Effector memory CD4-positive, alpha-beta T cell (primary cell): ENCODE measurements at places on chromosomes 12 and 14.

GRCh38 chr14:43901911-43902673, 605.0 kb downstream of the FSCB start:
- H3K4me1 ChIP-seq = no peaks in the 10 kb centered on the region
- no peak overlapping the region for H3K4me3 ChIP-seq
- H3K27ac ChIP-seq = no peak overlapping the region
- H3K36me3 ChIP-seq = no peaks in the 10 kb centered on the region

DNA sequence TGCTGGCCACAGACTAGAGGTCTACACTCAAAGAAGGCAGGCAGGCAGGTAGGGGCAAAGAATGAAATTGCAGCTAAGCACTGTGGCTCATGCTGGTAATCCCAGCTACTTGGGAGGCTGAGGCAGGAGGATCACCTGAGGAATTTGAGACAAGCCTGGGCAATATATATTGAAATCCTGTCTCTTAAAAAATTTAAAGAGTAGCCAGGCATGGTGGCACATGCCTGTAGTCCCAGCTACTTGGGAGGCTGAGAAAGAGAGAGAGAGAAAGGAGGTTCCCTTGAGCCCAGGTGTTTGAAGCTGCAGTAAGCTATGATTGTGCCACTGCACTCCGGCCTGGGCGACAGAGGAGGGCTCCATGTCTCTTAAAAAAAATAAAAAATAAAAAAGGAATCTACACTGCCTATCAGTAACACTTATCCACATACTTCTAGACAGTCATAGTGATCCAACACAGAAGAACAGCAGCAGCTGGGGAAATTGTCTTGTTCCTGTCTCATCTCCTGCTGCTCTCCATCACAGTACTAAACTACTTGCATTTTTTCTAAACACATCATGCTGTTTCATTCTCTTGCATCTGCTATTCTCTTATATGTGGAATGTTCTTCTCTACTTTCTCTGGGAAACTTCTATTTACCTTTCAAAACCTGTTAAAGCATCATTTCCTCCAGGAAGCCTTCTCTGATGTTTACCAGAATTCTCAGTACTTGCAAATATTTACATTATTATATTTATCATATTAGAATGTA, 57.2 kb downstream of the ATF7 start:
- H3K27ac ChIP-seq = no peak overlapping the region
- no peaks in the 10 kb centered on the region for H3K36me3 ChIP-seq
- H3K27me3 ChIP-seq = no peaks in the 10 kb centered on the region
- peaks cover 6% of the 10 kb centered on the region for H3K4me1 ChIP-seq
- DNase-seq = no peak

DNA sequence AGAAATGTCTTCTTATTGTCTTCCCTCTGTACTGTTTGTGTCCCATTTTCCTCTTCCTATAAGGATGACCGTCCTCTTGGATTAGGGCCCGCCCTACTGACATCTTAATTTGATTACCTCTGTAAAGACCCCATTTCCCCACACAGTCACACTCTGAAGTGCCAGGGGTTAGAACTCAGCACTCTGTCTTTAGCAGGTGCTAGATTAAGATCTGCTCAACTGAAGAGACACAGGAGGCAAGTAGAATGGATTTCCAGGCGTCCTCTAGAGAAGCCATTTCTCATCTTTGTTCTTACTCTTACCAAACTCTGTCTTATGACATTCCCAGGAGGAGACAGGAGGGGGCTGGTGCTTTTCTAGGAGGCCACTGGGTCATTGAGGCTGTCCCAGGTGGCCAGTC, 50.8 kb downstream of the VCPKMT start:
- H3K4me3 ChIP-seq = no peak overlapping the region

DNA sequence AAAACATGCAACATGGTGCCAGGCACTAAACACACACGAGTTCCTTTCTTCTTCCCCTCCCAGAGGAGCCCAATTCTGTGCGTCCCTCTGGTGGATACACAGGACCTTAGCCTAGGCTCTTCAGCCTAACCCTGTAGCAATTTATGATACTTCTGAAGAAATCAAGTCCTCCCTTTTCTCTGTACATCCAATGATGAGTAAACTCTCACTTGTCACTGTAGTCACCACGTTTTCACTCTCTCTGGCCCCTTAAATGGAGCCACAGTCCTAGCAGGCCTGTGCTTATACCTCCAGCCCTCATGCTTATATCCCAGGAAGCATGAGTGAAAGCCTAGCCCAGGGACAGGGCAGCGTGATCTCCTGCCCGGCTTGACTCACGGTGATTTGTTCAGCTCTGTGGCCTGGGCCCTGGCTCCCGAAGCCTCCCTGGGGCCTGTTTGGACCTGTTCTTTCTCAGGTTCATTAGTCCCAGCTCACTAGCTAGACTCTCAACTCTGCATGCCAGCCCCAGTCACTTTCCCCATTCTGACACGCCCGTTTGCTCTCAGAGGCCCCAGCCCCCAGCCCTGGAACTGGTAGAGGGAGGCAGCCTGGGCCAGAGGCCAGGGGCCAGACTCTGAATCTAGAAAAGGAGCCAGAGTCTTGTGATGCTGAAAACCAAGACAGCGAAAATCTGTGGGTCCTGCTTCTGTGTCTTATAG, 24.1 kb upstream of the PLEKHG3 start:
- H3K27me3 ChIP-seq = no peaks in the 10 kb centered on the region
- no peak overlapping the region for H3K27ac ChIP-seq

DNA sequence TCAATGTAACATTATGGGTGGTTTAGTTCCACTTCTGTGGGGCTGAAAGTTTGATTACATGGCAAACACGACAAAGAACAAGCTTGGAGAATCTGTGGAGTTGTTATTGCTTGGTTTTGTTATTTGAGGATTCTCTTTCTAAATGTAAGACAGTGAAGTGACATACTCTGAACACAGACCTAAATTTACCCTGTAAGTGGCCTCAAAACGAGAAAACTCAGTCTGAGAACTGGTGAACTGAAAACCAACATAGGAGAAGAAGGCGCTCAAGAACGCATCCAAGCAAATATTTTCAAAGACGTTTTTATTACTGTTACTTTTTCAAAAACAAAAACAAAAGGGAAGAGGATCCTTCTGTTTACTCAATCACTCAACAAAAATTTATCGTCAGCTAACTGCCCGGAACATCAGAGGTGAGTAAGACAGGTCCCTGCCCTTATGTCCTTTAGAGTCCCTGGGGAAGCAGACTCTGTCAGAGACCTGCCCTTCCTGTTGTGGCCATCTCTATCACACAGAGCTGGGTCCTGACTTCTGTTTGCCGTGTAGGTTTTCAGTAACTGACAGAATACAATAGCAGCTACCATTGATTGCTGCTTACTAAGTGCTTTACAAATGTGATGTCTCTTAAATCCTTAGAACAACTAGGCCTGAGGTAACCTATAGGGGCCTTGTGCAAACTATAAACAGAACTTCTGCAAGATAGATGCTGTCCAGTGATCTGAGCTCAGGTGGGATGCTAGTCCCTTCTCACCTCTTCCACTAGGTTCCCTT, 79.3 kb upstream of the C12orf71 start:
- no peaks in the 10 kb centered on the region for H3K4me1 ChIP-seq
- H3K4me3 ChIP-seq = no peak overlapping the region
- H3K27ac ChIP-seq = no peak overlapping the region
- no peaks in the 10 kb centered on the region for H3K27me3 ChIP-seq
- no peak for DNase-seq

DNA sequence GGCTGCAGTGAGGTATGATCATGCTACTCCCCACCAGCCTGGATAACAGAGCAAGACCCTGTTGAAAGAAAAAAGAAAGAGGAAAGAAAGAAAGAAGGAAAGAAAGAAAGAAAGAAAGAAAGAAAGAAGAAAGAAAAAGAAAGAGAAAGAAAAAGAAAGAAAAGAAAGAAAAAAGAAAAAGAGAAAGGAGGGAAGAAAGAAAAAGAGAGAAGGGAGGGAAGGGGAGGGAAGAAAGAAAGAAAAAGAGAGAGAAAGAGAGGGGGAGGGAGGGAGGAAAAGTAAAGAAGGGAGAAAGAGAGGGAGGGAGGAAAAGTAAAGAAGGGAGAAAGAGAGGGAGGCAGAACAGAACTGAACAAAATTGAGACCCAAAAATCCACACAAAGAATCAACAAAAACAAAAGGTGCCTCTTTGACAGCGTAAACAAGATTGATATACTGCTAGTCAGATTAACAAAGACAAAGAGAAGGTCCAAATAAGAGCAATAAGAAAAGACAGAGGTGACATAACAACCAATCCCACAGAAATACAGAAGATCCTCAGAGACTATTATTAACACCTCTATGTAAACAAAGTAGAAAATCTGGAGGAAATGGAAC, 293.9 kb upstream of the AMIGO2 start:
- no peak overlapping the region for H3K27ac ChIP-seq
- DNase-seq = no peak
- H3K27me3 ChIP-seq = no peaks in the 10 kb centered on the region
- no peak overlapping the region for H3K4me3 ChIP-seq
- H3K4me1 ChIP-seq = no peaks in the 10 kb centered on the region
- H3K36me3 ChIP-seq = no peaks in the 10 kb centered on the region

GRCh38 chr14:62289471-62289870, 527.3 kb downstream of the SNAPC1 start:
- H3K36me3 ChIP-seq = no peaks in the 10 kb centered on the region
- DNase-seq = no peak
- no peak overlapping the region for H3K4me3 ChIP-seq
- no peak overlapping the region for H3K27ac ChIP-seq
- no peaks in the 10 kb centered on the region for H3K4me1 ChIP-seq

- no peaks in the 10 kb centered on the region for H3K27me3 ChIP-seq
- no peak overlapping the region for H3K27ac ChIP-seq
- DNase-seq = no peak
- no peaks in the 10 kb centered on the region for H3K36me3 ChIP-seq
- no peaks in the 10 kb centered on the region for H3K4me1 ChIP-seq
These were observed 158.3 kb downstream of the KIF26A start for GRCh38 chr14:104296388-104297312.

GRCh38 chr12:87117526-87117925, 861.3 kb upstream of the MGAT4C start:
- no peak overlapping the region for H3K27ac ChIP-seq
- H3K4me1 ChIP-seq = no peaks in the 10 kb centered on the region
- H3K27me3 ChIP-seq = no peaks in the 10 kb centered on the region

DNA sequence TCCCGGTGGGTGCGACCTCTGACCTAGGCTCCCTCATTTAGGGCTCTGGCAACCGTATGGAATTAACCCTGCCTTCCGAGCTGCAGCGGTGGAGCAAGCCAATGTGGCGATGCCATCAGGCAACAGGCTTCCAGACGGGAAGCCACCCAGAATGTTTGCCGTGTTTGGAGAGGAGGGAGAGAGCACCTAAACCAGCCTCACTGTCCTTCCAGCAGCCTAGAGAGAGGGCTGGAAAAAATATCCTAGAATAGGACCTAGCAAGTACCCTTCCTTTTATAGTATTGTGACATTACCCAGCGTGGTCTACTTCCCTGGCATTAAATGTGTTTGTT, 287 bp upstream of the SLC2A13 start:
- no peaks in the 10 kb centered on the region for H3K27me3 ChIP-seq
- H3K36me3 ChIP-seq = no peaks in the 10 kb centered on the region
- H3K27ac ChIP-seq = no peak overlapping the region
- H3K4me1 ChIP-seq = peaks cover 4% of the 10 kb centered on the region
- no peak for DNase-seq

GRCh38 chr12:115412831-115413230, 728.9 kb upstream of the TBX3 start:
- no peaks in the 10 kb centered on the region for H3K27me3 ChIP-seq
- H3K27ac ChIP-seq = no peak overlapping the region
- no peak for DNase-seq

DNA sequence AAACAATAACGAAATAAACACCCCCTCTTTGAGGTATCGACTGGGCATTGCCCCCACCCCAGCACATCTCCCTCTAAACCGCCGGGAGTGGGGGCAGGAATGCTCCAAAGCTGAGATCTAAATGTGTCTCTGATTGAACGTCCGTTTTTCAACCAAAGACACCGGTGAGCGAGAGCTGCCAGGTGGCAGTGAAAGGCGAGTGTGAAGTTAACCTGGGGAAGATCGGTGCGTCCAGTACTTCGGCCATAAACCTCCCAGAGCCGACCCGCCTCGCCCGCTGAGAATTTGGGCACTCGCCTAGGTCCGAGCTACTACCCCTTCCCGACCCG, 625 bp downstream of the ANGEL1 start:
- H3K27me3 ChIP-seq = no peaks in the 10 kb centered on the region
- H3K4me3 ChIP-seq = peak overlapping the region; percentile 93
- peaks cover 11% of the 10 kb centered on the region for H3K36me3 ChIP-seq
- H3K27ac ChIP-seq = peak overlapping the region; percentile 64

GRCh38 chr14:38143659-38144505, 63.8 kb upstream of the SSTR1 start:
- no peaks in the 10 kb centered on the region for H3K36me3 ChIP-seq
- H3K27ac ChIP-seq = no peak overlapping the region
- no peaks in the 10 kb centered on the region for H3K4me1 ChIP-seq
- DNase-seq = no peak
- H3K4me3 ChIP-seq = no peak overlapping the region
- no peaks in the 10 kb centered on the region for H3K27me3 ChIP-seq

DNA sequence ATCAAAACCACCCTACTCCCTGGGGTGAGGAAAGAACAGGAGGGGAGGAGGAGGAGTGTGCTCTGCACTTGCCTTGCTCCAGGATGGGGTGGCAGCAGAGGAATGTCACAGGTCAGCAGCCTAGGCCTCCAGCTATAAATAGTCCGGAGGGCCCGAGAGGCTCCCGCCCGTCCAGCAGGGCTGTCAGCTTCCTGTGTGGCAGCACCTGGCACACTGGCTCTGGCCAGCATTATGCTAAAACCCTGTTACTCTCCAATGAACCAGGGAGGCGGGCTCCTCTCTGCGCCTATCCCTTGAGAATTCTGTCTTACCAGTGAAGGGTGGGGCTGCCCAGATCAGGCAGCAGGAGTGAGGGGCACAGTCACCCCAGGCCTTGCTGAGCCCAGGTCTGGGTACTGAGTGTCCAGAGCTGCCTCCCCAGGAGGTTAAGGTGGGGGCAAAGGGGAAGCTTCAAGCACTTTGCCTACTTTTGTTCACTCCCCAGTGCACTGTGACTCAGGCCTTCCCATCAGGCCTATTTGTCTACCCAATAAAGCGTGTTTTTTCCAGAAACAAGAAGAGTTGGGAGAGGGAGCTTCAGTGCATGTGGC, 1.2 kb upstream of the COX14 start:
- no peaks in the 10 kb centered on the region for H3K27me3 ChIP-seq
- no peak overlapping the region for H3K27ac ChIP-seq
- DNase-seq = no peak
- H3K4me3 ChIP-seq = no peak overlapping the region
- H3K36me3 ChIP-seq = peaks cover 4% of the 10 kb centered on the region

DNA sequence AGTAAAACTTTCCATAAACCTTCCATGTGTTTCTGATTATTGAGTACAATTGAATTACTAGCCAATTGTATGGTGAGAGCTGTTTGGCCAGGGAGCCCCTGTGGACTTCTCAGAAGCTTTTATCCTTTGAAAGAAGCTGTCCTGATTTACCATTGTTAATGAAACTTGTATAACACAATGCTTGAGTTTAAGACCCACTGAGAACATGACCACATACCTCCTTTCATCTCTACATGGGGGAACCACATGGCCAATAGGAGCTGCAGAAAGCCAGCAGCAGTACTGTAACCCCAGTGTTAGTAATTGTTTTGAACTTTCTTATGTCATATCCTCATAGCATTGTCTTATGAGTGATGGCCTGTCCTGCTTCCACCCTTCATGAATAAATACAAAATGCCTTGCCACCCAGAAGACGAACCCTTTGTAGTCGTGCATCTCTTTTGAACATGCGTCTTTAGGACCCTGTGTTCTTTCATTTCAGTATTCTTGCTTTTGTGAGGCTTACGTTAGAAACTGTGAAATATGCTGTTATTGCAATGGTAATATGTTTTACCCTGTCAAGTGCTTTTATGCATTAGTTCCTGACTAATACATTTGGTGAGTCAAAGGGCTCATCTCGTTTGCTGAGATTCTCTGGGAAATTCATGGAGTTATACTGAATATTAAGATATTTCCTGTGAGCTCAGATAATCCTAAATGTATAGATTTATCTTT, 815.7 kb downstream of the NRXN3 start:
- no peaks in the 10 kb centered on the region for H3K36me3 ChIP-seq
- no peaks in the 10 kb centered on the region for H3K27me3 ChIP-seq
- H3K4me3 ChIP-seq = no peak overlapping the region
- no peak for DNase-seq
- H3K27ac ChIP-seq = no peak overlapping the region
